Osteoblast (primary cell): ENCODE measurements at places on chromosomes 16 and 17. TPM values are rescaled to one million over a fixed set of nuclear protein-coding genes. Genes with fewer than 3 reads are reported as not detected.
A peak's percentile ranks its signal among the peaks of the same experiment; 100 is the strongest.

CRHR1 gene
- not detected in 2 replicates for total RNA-seq

DNA sequence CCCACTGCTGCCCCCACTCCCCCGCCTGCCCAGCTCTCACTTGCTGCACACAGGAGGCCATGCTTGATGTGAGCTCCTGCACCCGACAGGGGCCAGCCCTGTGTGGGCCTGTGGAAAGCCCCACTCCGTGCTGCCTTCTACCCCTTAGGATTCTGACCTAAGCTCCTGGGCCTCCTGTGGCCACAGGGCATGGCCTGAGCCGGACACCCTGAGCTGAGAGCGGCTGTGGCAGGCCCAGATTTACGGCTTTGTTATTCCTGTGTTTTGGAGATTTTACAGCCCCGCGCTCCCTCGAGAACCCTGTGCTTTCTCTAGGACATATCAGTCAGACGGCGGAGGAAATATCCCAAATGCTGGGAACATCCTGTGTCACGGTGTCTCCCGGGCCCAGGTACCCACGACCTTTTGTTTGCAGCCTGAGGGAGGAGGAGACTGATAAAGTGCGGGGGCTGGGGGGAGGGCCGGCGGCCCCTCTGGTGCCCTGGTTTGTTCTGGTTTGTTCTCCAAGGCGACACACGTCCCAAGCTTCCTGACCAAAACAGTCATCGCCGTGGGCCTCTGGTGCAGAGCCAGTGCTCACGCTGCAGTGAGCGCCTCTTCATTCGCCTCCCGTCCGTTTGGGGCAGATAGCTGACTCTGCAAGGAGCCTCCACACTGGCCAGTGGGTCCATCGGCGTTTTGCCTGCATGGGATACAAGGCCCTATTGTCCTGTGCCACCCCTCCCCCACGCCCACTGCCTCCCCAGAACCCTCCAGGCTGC, 363.4 kb downstream of the C16orf95 start:
- H3K27me3 ChIP-seq = no peaks in the 10 kb centered on the region
- H3K36me3 ChIP-seq = no peaks in the 10 kb centered on the region
- DNase-seq = peak; percentile 55
- no peak overlapping the region for H3K27ac ChIP-seq
- H3K4me1 ChIP-seq = peaks cover 28% of the 10 kb centered on the region

DNA sequence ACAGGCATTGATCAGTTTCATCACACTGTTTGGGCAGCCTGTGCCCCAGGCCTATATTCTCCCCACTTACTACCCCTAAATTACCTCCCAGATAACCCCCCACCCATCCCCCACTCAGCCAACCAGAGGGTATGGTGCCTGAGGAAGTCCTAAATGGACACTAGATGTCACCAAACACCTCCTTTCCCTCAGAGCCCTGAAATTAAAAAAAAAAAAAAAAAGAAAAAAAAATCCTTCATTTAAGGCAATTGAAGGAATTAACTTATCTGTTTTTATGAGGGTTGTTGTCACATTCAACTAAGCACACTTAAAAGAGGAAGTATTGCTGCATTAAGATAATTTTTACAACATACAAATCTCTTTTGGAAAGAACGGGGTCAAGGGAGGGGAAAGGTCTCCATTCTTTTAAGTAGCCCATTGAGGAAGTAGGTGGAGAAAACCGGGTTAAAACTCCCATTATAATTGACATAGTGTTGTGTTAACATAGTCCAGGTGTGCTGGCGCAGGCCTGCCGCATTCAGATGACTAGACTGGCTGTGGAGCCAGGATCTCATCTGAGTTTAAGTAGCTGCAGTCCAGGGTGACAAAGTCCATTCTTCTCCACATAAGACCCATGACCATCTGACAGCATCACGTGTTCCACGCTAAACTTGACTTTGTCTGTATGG, 46.3 kb downstream of the SNX11 start:
- H3K27me3 ChIP-seq = peaks cover 64% of the 10 kb centered on the region
- H3K27ac ChIP-seq = no peak overlapping the region
- H3K4me1 ChIP-seq = no peaks in the 10 kb centered on the region
- no peak overlapping the region for H3K4me3 ChIP-seq
- DNase-seq = peak; percentile 65
- H3K36me3 ChIP-seq = no peaks in the 10 kb centered on the region

GRCh38 chr17:79826841-79827578, 12.2 kb downstream of the CBX4 start:
- no peaks in the 10 kb centered on the region for H3K36me3 ChIP-seq
- H3K27me3 ChIP-seq = no peaks in the 10 kb centered on the region
- peaks cover 1% of the 10 kb centered on the region for H3K4me1 ChIP-seq
- H3K27ac ChIP-seq = no peak overlapping the region

DNA sequence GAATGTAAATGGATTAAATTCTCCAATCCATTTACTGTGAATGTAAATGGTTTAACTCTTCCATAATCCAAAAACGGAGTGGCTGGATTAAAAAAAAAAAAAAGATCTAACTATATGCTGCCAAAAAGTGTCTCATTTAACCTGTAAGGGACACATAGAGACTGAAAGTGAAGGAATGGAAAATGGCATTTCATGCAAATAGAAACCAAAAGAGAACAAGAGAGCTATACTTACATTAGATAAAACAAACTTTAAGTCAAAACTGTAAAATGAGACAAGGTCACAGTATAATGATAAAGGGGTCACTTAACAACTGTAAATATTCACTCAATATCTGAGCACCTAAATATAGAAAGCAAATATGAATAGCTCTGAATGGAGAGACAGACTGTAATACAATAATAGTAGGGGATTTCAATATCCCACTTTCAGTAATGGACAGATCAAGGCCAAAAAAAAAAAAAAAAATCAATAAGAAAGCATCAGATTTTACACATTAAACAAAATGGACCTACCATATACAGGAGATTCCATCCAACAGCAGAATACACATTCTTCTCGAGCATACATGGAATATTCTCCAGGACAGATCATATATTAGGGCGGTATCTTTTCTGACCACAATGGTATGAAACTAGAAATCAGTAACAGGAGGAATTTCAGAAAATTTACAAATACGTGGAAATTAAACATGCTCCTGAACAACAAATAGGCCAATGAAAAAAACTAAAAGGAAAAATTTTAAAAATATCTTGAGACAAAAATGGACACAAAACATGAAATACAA, 36.4 kb downstream of the CDR2 start:
- no peaks in the 10 kb centered on the region for H3K4me1 ChIP-seq
- no peaks in the 10 kb centered on the region for H3K27me3 ChIP-seq
- H3K27ac ChIP-seq = no peak overlapping the region
- peaks cover 49% of the 10 kb centered on the region for H3K36me3 ChIP-seq
- DNase-seq = no peak
- no peak overlapping the region for H3K4me3 ChIP-seq
